ENCODE measurements at places on chromosomes 13 and 19.

DNA sequence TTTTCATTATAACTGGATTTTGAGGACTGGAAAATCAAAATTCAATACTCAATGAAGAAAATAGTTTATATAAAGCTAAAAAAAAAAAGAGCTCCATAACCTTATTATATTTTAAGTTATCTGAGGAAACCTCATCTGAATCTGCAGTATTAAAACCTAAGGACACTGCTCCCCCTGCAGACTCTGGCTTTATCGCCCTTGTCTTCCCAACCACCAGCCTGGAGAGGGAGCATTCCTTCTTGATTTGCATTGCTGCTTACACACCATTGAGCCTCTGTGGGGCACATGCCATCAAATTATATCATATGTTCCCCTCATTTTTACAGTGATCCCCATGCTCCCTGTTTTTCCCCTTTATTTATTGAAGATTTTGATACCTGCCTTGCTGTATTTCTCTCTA, 871.4 kb upstream of the GPC6 start:
- DNase-seq: no peak

- no peak for DNase-seq
Observed at GRCh38 chr19:37221136-37221535, 3.1 kb downstream of the ZNF383 start.

GRCh38 chr13:100436099-100436498, 152.5 kb downstream of the GGACT start:
- no peak for DNase-seq

GRCh38 chr19:29303069-29303718, 90.2 kb upstream of the UQCRFS1 start:
- no peak for DNase-seq

- no peak for DNase-seq
Observed at GRCh38 chr13:98206946-98207345, 29.9 kb upstream of the RNF113B start.

GRCh38 chr13:113547238-113547971, 37.1 kb upstream of the TFDP1 start:
- DNase-seq: no peak

- DNase-seq: no peak
Observed at GRCh38 chr19:33047422-33047821, 17.3 kb downstream of the RHPN2 start.

DNA sequence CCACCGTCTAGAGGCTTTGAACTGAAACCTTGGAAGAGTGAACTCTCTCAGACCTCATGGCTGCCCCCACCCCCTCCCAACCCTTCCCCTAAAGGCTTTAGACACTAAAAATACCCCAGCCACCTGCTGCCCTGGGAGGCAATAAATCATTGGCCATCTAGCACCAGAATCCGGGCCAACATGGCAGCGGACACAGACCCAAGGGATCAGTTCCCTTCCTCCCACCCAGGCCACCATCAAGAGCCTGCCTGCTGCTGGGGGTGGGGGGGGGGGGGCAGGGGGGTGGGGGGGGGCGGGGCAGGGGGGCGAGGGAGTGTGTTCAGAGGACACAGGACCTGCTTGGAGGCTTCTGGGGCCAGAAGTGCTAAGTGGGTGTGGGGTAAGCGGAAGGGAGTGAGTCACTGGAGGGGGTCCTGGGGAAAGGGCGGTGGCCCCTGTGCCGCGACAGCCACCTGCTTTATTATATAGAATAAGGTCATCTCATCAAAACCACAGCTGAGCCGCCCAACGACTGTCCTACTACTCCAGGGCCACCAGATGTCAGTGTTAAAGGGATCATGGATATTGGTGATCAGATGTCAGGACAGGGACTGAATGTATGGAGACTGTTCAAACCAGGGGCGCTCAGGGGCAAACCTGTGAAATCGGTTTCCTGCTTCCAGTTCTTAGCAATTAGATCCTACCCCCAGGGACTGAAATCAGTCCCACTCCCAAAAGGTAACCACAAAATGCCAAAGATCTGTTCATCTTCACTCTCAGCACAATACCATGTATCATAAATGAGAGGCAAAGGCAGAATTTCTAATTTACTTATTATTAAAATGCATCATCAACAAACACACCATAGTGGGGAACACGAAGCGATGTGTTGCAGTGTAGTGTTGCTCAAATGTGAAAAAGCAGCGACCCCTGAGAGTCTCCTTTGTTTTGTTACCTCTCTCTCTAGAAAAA, 24.3 kb downstream of the ARL11 start:
- no peak for DNase-seq

- no peak for DNase-seq
Observed at GRCh38 chr13:111120913-111121312, 5.8 kb downstream of the ARHGEF7 start.

DNA sequence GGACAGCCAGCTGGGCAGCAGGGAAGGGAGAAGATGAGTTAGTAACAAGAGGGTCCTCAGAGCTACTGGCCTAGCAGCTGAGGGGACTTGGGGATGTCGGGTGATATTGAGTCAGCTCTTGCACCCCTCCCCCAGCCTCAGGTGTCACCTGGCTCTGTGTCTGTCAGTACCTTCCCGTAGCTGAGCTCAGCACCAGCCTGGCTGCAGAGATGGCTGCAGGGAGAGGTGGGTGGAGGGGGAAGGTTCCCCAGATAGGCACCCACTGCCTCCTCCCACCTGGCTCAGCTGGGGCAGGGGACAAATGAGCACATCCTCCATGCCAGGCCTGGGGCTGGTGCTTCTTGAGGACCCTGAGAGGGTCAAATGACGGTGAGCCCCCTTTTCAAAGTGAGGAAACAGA, 6.8 kb upstream of the KPTN start:
- no peak for DNase-seq

- DNase-seq: no peak
Observed at GRCh38 chr19:5147978-5148793, 179.3 kb downstream of the KDM4B start.

- DNase-seq: no peak
Observed at GRCh38 chr19:2949939-2950285, 5.1 kb upstream of the ZNF77 start.

DNA sequence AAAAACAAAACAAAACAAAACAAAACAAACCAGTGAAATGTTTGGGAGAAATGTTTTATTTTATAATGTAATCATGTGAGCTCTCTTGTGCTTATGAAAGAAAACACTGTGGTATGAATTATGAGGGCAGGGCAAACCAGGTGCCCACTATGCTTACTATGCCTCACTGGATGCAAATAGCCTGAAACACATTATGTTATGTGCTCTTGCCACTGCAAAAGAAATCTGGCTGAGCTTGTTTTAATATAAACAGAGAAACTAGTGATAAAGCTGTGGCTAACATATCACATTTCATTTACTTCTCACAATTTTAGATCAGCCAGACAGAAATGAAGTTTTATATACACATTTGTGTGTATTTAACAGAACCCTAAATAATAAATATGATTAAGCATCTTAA, 8.7 kb upstream of the NBEA start:
- DNase-seq: no peak

- DNase-seq: no peak
Observed at GRCh38 chr13:23042181-23042580, 138.6 kb upstream of the SGCG start.

DNA sequence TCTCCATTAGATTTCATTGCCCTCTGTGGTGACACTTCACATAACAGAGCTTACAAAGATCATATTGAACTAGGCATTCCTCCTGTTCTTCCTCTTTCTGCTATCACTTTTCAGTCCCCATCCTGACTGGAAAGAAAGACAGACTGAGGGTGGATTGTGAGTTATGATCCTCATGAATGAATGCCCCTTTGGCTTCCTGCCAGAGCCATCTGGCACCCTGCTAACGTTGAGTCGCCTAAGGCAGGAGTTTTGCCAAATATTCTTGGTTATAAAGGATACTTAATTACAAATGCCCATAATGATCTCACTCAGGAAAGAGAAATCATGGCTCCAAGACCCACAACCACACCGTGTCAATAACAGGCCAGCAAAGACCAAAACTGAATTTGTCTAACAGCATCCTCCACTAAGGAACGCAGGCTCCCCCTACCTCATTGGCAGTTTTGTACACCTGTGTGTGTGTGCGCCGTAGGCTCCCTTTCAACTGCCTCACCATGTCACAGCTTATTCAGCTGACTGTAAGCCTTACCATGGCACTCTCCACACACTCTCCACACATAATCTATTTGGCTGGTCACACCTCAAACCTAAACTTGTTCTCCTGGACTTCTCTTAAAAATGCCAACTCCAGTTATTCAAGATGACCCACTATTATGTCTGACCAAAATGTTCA, 15.5 kb downstream of the ZNF211 start:
- DNase-seq: no peak

- peak; percentile 55 for DNase-seq
Observed at GRCh38 chr19:13588957-13589833, 82.9 kb upstream of the CACNA1A start.

- DNase-seq: no peak
Observed at GRCh38 chr13:71378961-71379905, 487.8 kb downstream of the DACH1 start.

GRCh38 chr19:412356-413355, 3.7 kb upstream of the C2CD4C start:
- DNase-seq: no peak

- DNase-seq: no peak
Observed at GRCh38 chr19:44627631-44628030, 14.3 kb downstream of the IGSF23 start.

DNA sequence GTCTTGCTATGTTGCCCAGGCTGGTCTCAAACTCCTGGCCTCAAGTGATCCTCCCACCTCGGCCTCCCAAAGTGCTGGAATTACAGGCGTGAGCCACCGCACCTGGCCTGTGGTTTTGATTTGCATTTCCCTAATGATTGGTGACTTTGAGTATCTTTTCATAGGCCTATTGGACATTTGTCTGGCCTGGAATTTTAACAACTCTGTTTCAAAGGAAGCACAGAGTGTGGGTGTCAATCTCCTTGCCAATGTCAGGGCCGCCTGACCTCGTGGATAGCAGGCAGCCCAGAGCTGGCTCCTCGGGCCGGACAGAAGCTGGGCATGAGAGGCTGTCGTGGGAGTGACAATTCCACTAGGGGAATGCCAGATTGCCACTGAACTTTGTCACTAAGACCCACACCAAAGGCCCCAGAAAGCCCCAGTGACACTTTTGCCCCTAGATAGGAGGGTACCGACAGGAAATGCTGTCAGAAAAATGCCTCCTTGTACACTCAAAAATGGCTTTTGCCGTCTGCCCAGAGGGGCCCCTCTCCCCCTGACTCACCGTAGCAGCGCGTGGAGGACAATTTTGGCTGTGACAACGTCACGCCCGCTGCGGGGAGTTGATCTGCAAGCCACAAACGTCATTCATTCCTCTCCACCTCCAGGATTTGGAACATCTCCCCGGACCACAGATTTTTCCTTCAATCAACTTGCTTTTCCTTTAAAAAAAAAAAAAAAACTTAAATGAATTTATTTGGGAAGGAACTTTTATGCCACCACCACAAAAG, 11.7 kb upstream of the ADGRE5 start:
- peak; percentile 91 for DNase-seq

DNA sequence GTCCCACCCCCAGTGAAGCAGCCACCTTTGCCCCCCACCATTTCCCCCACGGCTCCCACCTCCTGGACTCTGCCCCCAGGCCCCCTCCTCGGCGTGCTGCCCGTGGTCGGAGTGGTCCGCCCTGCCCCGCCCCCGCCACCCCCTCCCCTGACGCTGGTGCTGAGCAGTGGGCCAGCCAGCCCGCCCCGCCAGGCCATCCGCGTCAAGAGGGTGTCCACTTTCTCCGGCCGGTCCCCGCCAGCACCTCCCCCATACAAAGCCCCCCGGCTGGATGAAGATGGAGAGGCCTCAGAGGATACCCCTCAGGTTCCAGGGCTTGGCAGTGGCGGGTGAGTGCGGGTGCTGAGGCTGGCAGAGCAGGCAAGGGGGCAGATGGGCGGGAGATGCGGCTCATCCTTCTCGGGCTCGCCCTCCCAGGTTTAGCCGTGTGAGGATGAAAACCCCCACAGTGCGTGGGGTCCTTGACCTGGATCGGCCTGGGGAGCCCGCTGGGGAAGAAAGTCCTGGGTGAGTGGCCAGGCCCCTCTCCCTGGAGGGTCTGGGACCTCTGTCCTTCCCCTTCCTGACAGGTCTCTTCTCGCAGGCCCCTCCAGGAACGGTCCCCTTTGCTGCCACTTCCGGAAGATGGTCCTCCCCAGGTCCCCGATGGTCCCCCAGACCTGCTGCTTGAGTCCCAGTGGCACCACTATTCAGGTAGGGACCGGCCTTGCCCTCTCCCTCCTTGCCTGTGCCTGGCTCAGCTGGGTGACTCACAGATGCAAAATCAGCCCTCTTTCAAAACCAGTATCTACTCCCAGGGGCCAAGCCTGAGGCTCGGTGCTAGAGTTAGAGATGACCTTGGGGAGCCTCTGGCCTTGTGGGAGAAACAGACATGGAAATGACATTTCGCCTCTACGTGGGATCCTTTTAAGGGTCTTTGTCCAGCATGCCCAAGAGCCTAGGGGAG, 8.8 kb downstream of the IGFLR1 start:
- DNase-seq: no peak

- DNase-seq: no peak
Observed at GRCh38 chr19:37470216-37470615, 1.1 kb downstream of the ZNF570 start.

DNA sequence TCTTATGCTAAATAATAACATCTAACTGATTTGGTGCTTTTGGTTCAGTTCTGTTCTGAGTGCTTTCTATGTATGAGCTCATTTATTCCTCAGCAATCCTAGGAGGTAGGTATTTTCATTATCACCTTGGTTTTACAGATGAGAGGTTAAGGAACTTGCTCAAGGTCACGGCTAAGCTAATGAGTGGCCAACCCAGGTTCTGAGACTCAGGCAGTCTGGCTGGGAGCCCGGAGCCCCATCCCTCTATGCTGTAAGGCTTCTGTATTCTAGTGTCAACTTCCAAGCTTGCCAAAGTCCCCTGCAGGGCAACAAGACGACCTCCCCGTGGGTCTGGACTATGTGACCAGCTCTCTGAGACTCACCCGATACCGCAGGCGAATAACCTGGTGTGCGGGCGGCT, 60.5 kb downstream of the PARP4 start:
- DNase-seq: no peak

GRCh38 chr19:3125900-3126524, 9.8 kb upstream of the GNA15 start:
- DNase-seq: peak; percentile 66

DNA sequence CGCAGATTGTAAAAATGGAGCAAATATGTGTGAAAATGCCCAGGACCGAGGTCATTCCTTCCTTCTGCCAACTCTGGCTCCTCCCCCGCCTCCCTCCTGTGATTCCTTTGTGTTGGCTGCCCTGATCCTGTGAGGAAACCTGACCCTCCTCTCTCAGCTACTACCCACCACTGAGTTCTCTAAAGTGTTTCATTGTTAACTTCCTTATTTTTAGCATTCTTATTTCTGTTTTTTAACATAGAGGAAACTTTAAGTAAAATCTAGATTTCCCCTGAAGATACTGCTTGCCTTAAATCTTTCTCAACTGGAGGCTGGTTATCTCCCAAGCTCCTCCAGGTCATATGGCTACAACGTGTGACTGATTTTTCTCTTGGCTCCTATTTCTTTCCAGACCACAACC, 21.7 kb upstream of the FBXL3 start:
- no peak for DNase-seq
